RPMI8226 (cell line): ENCODE measurements at places on chromosomes 12 and 14.
A peak's percentile ranks its signal among the peaks of the same experiment; 100 is the strongest.

DNA sequence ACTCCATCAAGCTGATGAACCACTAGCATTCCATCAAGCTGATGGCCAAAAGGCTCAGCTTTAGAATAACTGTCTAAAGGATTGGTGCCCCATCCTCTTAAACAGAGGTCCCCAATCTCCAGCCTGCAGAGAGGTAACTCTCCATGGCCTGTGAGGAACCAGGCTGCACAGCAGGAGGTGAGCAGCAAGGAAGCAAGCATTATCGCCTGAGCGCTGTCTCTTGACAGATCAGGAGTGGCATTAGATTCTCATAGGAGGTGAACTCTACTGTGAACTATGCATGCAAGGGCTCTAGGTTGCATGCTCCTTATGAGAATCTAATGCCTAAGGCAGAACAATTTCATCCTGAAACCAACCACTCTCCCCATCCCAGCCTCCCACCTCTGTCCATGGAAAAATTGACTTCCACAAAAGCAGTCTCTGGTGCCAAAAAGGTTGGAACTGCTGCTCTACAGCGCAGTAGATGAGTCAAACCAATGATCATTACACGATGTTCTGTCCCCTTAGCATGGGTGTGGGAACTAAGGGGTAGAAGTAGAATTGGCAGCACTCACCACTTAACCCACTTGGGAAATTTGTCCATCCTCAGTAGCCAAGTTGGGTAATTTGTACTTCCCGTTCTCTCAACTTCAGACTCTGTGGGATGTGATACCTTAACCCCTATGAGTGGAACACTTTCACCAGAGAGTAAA is 66.9 kb downstream of the ANKS1B start:
- no peak for DNase-seq

DNA sequence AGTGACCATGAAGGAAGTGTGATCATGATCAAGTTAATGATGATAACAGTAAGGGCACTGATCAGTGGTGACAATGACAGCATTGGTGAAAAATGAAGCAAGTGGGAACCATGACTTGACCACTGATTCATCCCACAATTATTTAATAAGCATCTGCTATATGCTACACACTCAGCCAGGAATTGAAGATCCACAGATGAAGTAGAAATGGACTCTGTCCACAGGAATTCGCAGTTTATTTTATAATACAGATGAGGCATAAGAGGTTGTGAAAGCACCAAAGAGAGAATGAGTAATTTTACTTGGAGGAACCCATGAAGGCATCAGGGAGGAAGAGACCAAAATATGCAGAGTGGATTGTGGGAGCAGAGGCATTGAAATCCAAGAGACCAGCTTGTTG is 33.8 kb upstream of the SMUG1 start:
- DNase-seq, result no peak

DNA sequence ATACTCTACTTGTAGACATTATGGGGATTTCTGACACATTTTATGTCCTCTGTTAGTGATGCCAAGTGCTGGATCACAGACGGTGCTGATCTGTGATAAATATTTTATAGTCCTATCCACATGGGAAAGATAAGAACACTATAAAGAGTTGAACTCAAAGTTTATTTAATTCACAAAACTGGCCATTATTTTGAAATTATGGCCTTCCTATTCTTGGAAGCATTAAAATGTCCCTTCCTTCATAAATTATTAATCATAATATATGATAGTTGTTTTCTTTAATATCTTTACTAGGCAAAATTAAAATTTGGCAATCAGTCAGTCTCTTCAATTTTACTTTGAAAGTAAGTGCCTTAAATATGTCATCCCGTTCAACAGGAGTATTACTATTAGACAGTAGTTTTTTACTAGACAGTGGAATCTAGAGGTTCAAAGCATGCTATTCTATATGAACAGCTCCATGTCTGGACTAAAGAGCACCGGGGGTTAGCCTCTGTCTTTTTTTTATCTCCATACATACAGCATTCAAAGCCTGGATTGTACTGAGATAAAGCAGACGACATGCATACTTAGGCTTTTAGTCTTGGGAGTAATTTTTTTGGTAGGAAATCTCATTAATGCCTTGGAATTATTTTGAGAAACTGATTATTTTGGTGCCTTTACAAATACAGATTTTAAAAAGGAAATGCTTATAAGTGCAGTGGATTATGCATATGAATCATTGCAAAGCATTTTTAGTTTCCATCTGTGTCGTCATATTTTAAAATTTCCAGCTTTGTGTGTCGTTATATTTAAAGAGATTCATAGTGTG is 306.1 kb upstream of the RGS6 start:
- no peak for DNase-seq

- DNase-seq, result no peak
These were observed 215.5 kb downstream of the CRADD start for GRCh38 chr12:93892423-93893268.

DNA sequence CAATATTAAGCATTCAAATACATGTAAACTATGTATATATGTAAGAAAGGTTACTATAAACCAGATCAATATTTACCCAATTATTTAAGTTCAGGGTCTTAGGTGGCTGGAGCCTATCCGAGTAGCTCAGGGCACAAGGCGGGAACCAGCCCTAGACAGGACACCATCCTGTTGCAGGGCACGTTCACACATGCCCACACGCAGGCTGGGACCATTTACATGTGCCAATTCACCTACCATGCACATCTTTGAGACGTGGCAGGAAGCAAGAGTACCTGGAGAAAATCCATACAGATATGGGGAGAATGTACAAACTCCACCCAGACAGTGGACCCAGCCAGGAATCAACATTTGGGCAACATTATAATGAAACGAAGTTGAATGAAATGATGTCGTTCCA is 263.0 kb upstream of the E2F7 start:
- DNase-seq, result no peak

GRCh38 chr14:93456356-93456755 is 25.6 kb downstream of the UNC79 start:
- DNase-seq, result no peak

DNA sequence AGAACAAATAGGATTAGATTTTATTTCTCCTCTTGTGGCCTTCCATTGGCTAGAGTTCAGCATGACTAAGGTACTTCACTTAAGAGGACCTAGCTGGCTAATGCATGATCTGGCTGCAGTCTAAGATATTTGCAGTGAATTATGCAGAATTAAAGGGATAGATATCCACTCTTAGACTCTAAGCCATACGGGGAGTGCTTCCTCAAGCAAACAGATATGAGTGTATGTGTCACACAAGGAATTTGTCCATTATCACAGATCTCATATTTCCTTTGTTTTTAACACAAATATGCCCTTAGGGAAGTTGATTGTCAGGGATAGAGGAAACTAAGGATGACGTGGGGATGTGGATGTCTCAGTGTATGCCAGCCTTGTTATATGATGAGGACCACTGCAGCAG is 88.1 kb upstream of the DHRS4 start:
- DNase-seq, result no peak

- no peak for DNase-seq
These were observed 367.5 kb downstream of the DAD1 start for GRCh38 chr14:22221508-22221907.

GRCh38 chr14:85528897-85529631 is 880 bp upstream of the FLRT2 start:
- no peak for DNase-seq

GRCh38 chr12:131776237-131776889 is 51.8 kb upstream of the MMP17 start:
- no peak for DNase-seq

GRCh38 chr12:66403746-66404145 is 101.5 kb downstream of the HELB start:
- DNase-seq, result peak; percentile 63

DNA sequence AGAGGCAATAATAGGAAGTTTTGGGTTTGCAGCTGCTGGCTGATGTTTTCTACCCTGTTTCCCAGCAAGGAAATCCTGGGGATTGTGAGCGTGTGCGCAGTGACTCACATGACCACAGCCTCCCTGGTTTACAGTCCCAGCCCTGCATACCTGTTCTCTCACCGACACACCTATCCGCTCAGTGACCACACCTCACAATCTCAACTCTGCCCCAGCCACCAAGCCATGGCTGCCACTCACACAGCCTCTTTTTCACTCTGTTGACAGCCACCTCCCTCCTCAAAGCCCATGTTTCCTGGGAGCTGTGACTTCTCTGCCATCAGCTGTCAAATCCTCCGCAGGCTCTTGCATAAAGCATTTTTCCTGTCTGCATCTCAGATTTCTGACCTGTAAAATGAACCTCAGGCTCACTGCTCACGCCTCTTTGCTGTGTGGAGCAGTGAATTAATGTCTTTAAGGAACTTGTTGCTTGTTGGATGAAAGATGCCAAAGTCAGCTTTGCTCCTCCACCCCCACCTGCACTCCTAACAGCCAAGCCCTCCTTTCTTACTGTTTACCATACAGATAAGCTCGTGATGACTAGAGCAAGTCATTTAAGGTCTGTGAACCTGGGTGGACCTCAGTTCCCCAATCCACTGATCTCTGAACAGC is 43.5 kb downstream of the B4GALNT3 start:
- DNase-seq, result peak; percentile 16

- no peak for DNase-seq
These were observed 34.9 kb downstream of the RERGL start for GRCh38 chr12:18054925-18055619.

DNA sequence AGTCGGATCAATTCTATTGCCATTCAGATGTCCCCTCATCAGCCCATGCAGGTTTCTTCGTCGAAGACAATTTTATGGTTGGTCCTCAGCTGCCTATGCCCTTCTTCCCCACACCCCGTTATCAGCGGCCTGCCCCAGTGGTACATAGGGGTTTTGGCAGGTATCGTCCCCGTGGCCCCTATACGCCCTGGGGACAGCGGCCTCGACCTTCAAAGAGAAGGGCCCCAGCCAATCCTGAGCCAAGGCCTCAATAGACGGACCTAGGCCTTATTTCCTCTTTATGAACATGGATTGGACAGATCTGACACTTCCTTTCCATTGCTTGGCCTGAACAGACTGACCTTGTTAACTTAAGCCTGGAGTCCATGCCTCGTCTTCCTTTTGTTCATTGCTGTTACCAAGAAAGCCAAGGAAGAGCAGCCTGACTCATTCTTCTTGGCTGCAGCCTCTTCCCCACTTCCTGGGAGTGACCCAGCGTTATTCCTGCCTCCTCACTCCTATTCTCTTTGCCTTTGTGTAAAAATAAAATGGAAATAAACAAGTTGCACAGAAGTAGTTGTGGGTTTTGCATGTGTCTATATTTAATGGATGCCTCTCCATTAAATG is 156.5 kb upstream of the AMIGO2 start:
- DNase-seq, result no peak

- DNase-seq, result no peak
These were observed 23.0 kb downstream of the MNAT1 start for GRCh38 chr14:60757567-60758002.

GRCh38 chr12:114976959-114977358 is 293.0 kb upstream of the TBX3 start:
- DNase-seq, result no peak

DNA sequence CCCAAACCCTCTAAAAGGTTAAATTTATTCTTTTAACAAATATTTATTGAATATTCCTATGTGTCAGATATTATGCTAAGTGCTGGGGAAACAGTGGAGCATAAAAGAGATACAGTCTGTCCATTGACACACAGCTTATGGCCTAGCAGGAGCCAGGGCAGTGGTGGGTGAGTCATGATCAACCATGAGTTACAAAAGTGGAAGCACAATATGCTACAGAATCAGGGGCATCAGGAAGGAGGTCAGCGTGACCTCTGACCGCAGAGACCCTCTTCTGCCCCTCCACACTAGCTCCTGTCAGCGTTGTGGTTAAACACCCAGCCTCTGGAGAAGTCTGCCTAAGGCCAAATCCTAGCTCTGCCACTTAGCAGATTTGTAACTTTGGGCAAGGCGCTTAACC is 4.7 kb upstream of the PPP1R1A start:
- no peak for DNase-seq

DNA sequence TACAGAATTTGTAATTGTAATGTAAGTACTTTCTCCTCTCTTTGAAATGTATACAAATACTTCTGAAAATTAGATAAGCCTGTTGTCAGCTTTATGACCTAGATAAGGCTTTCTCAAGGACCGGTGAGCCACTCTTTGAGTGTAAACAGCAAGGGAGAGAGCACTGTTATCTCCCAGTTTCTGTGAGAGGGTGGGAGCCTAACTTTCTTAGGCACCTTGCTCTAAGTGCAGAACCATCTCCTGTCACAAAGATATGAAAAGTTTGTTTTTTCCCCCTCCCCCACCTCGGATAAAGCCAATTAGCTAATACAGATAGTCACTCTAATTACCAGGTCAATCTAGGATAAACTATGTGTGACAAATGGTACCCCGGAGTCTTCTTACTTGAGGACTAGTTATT is 35.8 kb downstream of the CAPS2 start:
- no peak for DNase-seq

DNA sequence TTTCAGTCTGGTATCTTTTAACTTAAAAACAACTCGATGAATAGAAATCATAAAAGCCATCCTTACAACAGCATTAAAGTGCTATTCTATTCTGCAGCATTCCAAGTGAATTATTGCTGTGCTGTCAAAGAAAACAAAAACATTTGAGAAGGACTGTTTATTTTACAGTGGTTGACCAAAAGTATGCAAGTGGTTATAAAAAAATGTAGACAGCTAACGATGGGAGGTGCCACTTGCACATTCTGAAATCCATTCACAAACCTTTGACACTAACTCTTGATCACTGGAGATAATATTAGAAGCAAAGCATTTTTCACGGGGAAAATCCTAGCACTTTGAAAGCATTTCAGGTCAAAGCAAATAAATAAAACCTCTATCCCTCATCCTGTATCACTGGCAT is 55.6 kb downstream of the HMGA2 start:
- DNase-seq, result no peak

DNA sequence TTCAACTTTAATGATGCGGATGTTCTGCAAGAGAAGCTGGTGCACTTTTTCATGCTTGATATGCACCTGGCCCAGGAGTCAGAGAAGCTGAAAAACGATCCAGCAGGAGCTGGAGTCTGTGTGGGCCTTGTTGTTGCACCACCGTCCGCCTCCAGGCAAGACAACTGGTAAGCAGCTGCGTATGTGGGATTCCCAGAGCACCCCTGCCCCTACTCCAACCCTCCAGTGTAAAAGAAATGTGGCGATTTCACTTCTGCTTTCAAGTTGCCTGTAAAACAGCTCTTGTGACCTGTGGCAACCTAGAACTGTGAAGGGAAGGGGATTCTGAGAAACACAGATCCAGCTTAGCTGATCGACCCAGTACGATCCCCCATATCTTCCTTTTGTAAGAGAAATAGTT is 154.1 kb upstream of the PELI2 start:
- peak; percentile 36 for DNase-seq

DNA sequence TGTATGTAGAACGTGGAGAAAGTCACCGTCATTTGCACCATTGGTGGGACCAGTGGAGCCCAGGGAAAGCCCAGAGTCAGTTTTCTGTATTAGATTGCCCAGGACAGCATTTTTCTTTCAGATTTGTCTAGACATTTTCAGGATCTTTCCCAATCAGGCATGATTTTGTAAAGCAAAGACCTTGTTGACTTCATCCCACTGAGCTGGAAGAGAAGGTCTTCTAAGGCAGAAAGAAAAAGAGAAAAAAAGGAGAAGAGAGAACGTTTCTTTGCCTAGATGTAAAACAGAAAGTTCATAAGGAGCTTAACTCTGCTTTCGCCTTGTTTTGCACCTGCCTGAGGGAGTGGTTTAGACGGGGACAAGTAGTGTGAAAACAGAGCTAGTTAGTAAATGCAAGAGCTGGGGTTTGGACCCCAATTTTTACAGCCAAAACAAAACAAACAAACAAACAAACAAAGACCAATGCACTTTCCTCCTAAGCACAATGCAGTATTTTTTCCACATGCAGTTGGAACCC is 273.1 kb downstream of the ZFP36L1 start:
- no peak for DNase-seq

- peak; percentile 22 for DNase-seq
These were observed 22.8 kb downstream of the FMNL3 start for GRCh38 chr12:49684310-49684854.
